Mammary epithelial cell (primary cell): ENCODE measurements at places on chromosomes 16 and 17. TPM values are rescaled to one million over a fixed set of nuclear protein-coding genes. Genes with fewer than 3 reads are reported as not detected.

Gene TMC7
- 13.7 TPM for total RNA-seq

Gene CTRL
- 0.67 and 1.2 TPM in 2 replicates for total RNA-seq

Gene UTS2R
- total RNA-seq: not detected in 2 replicates

Gene HNF1B
- not detected in 2 replicates for total RNA-seq

Gene TMEM98
- 35.0 and 39.5 TPM in 2 replicates for total RNA-seq

Gene GPR179
- 0.11 TPM in 1 of 2 replicates, not detected in the other for total RNA-seq
